ENCODE measurements at places on chromosomes 16 and 17.

DNA sequence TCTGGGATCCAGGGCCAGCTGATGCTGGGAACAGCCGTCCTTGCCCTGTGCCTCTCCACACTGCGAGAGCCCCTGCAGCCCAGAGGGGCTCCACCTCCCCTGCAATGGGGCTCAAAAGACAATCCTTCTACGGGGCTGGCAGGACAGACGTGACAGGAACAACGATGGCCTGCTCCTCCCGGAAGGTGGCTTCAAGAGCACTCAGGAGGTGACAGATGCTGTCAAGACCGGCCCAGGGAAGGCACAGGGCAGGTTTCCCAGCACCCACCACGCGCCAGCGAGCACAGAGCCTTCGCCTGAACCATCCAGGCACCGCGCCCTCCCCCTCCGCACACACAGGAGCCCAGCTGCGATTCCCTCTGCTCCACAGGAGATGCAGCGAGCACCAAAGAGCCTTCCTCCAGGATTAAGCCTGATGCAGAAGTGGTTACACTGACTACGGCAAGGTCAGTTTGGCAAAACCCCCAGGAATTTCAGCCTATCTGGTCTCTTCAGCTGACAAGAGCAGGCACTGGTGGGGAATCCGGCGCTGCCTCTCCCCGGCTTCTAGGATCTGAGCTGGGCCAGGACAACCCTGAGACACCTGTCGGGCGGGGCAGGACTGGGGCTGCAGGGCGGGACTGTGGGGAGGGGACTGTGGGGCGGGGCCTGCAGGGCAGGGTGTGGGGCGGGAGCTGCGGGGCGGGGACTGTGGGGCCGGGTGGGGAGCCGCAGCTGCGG, 103.4 kb downstream of the ZNF778 start:
- peaks cover 28% of the 10 kb centered on the region for H3K4me1 ChIP-seq
- no peaks in the 10 kb centered on the region for H3K36me3 ChIP-seq
- H3K27me3 ChIP-seq, result no peaks in the 10 kb centered on the region

DNA sequence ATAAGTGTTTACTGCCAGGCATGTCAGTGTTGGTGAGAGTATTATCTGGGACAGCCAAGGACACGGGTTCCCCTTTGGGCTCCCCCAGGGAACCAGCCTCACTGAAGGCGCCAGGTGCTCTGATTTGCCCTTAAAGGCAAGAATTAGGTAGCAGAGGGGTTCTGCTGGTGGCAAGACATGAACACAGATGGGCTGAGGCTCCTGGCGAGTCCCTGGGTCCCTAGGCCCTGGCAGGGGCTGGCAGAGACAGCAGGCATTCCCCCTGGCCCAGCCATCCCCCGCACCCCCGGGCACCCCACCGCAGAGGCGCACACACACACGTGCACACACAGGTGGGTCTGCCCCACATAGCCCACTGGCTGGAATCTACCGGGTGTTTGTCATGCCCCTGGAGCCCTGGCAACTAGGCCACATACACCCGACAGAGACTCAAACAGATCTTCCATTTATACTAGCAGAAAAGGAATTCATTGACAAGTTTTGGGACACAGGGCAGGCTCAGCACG, 153.3 kb downstream of the C16orf78 start:
- no peaks in the 10 kb centered on the region for H3K27me3 ChIP-seq
- no peak overlapping the region for H3K27ac ChIP-seq
- H3K36me3 ChIP-seq, result no peaks in the 10 kb centered on the region

GRCh38 chr16:28522792-28523191, 16.0 kb downstream of the NUPR1 start:
- no peak overlapping the region for H3K27ac ChIP-seq
- H3K4me1 ChIP-seq, result no peaks in the 10 kb centered on the region
- no peak overlapping the region for H3K4me3 ChIP-seq
- no peaks in the 10 kb centered on the region for H3K36me3 ChIP-seq
- H3K27me3 ChIP-seq, result no peaks in the 10 kb centered on the region
- no peak for DNase-seq

GRCh38 chr17:41369023-41369422, 590 bp downstream of the KRT33B start:
- H3K4me1 ChIP-seq, result no peaks in the 10 kb centered on the region
- H3K27me3 ChIP-seq, result no peaks in the 10 kb centered on the region
- DNase-seq, result no peak
- no peak overlapping the region for H3K27ac ChIP-seq

DNA sequence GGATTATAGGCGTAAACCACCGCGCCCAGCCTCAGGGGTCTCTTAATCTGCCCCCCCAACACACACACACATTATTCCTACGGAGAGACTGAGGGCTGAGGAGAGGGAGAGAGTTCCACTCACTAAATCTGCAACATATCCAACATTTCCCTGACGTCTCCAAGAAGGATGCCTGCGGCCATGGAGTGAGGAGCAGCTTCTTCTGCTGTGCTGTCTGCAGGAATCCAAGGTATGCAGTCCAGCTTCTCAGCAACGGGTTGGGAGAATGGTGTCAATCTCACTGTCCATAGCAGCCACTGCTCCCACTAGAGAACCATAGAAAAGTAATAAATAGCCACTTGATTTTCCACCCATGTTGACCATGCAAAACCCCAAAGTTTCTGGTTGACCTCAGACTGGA, 5.1 kb upstream of the PLXDC1 start:
- no peaks in the 10 kb centered on the region for H3K27me3 ChIP-seq
- H3K4me3 ChIP-seq, result no peak overlapping the region
- H3K27ac ChIP-seq, result no peak overlapping the region
- H3K4me1 ChIP-seq, result no peaks in the 10 kb centered on the region

- no peak overlapping the region for H3K4me3 ChIP-seq
- H3K36me3 ChIP-seq, result no peaks in the 10 kb centered on the region
- no peaks in the 10 kb centered on the region for H3K4me1 ChIP-seq
- DNase-seq, result no peak
- H3K27me3 ChIP-seq, result no peaks in the 10 kb centered on the region
- H3K27ac ChIP-seq, result no peak overlapping the region
These were observed 21.9 kb downstream of the AKAP1 start for GRCh38 chr17:57106836-57107497.

DNA sequence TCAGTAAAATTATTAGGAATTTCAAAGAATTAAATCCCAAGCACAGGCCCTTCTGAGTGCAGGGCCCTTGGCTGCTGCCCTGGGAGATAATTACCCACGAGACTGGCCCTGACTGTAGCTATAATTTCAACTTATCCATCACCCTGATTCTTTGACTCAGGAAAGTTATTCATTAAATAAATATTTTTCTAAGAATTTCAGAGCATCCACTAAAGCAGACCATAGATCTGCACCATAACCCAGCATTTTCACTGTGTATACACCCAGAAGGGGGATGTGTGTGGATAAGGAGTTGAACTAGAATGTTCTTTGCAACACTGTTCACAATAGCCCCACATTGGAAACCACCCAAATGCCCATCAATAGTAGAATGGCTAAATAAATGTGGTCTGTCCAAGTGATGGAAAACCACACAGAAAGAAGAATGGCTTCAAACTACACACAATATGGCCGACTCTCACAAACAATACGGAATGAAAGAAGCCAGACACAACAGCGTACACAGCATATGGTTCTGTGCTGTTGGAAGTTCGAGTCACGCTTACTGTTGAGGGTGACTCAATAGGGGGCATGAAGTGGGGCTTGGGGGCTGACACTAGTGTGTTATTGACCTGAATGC, 33.9 kb upstream of the MEAK7 start:
- no peak overlapping the region for H3K4me3 ChIP-seq
- no peaks in the 10 kb centered on the region for H3K36me3 ChIP-seq
- H3K4me1 ChIP-seq, result no peaks in the 10 kb centered on the region
- no peak for DNase-seq
- no peak overlapping the region for H3K27ac ChIP-seq

- no peak for DNase-seq
- H3K4me1 ChIP-seq, result no peaks in the 10 kb centered on the region
- no peak overlapping the region for H3K27ac ChIP-seq
These were observed 4.6 kb upstream of the KCNJ16 start for GRCh38 chr17:70070305-70071027.
